Fibroblast of pulmonary artery (primary cell): ENCODE measurements at places on chromosomes 3 and 15.

DNA sequence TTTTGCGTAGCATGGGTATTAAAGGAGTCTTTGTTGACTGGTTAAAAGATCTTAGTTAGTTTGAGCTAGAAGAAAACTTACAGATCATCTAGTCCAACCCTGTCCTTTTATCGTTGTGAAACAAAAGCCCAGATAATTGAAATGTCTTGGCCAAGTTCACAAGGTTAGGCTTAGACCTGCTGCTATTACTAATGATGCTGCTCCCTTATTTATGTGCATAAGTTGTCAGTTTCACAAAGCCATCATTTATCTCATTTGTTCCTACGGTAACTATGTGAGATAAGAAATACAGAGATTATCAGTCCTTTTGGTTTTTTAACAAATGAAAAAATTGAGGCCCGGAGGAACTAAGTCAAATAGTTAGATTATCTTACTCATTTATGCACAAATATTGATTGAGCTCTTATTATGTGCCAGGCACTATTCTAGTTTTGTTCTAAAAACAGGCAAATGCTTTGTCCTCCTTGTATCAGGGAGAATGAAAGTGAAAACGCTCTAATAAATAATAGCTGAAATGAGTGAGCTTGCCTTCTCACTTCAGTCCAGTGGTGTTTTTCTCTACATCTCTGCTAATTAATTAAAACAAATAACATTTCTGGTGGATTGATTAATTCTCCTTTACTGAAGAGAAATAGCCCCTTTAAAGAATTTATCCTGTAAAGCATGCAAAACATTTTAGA is 49.1 kb upstream of the TPRG1 start:
- DNase-seq, result no peak

- peak; percentile 55 for DNase-seq
Measured at GRCh38 chr3:16249336-16249735, 15.4 kb downstream of the DPH3 start.

- no peak for DNase-seq
Measured at GRCh38 chr15:93245661-93246042, 156.6 kb upstream of the RGMA start.

- no peak for DNase-seq
Measured at GRCh38 chr3:148932972-148933371, 58.4 kb upstream of the GYG1 start.

DNA sequence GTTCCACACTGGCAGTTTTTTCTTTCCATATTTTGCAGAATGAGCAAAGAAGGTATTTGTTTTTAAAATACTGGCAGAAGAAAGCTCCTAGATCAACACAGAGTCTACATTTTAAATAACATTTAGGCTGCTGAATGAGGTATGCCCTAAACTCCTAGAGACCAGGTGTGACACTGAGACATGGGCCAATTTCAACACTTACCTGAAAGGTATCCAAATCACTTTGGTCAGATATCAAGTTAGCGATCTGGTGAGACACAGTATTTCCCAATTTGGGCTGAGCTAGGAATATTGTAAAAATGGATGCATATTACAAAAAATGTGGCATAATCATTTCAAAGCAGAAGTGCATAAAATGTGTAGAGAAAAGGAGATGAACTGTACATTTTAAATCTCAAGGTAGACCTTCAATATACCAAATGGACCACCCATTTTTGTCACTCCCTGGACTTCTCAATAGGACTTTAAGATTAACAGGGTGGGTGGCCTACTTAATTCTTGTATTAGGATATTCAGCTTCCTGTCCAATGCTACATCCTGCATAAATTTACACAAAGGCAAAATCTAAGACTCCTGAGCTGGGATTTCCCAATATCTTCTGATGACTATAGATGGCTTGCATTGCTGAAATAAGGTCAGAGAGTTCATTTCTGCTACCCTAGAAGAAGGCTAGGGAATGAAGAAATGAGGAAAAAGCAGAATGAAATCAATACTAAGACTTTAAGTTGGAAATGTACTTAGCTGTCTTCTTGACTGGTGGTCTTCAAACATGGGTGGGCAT is 487.8 kb downstream of the FOXP1 start:
- peak; percentile 43 for DNase-seq

GRCh38 chr15:99708563-99708962 is 24.7 kb downstream of the LYSMD4 start:
- peak; percentile 95 for DNase-seq

- peak; percentile 93 for DNase-seq
Measured at GRCh38 chr15:67144609-67145311, 79.4 kb downstream of the SMAD3 start.

DNA sequence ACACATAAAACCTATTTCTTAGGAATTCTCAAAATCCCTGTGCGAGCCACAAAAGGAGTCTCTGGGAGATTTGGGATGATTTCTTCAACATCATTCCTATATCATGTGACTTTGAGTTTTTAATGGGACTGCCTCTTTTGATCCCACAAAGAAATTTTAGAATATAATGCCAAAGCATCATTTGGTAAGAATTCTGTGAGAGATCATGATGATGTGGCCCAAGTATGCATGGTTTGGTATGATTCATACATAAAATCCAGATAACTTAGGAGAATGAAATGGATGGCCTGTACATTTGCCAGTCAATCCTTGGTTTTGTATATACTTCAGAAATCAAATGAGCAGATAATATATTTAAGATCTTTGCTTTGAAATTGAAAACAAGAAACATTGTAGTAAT is 61.3 kb downstream of the UBE2E2 start:
- DNase-seq, result peak; percentile 72

DNA sequence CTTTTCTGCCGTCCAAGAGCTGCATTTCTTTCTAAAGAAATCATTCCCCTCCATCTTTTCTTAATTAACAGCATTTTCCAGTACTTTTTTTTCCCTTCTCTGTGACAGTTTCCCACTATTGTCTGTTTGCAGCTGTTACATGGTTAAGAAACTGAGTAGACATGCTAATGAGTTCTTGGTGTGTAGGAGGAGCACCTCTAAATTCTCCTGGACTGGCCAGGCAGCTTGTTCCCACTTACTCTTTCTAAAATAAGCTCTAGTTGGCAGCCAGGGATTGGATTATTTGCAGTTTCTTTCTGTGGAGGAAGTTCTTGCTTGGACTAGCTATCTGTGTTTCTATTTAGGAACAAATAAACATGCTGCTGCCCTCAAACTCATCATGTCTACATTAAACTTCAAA is 235.1 kb upstream of the GAP43 start:
- DNase-seq, result peak; percentile 52

- DNase-seq, result no peak
Measured at GRCh38 chr3:104632947-104633346, 733.8 kb upstream of the ALCAM start.
